Head of caudate nucleus (tissue), 42 donors: ENCODE measurements at places on chromosomes 7 and 10.

DNA sequence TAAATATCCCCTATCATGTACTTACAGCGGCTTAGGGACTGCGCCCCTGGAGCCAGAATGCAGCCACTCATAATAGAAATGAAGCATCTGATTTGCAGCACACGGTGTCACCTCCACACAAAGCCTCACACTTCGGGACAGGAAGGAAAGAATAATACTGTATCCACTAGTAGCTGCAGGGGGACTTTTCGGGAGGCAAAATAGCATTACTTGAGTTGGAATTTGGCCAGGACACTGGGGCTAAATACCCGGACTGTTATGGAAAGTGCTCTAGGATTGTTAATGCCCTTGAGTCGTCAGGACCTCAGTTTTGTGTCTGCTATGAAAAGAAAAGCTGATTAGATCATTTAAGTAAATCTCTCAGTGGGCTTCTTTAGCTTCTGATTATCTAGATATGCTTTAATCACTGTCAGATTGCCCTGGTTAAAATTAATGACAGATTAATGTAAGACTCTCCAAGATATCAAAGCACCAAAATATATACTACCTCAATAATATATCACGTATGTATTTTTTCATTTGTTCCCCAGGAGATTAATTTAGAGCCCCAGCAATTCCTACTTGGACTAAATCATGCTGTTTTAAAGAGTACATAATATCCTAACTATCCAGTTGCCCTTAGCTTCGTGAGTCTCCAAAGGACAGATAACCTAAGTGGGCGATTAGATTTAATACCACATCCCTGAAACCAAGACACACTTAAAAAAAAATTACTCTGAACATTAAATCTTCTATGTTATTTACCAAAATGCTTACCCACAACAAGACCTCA is 173.0 kb upstream of the NEBL start:
- DNase-seq, result no peak

DNA sequence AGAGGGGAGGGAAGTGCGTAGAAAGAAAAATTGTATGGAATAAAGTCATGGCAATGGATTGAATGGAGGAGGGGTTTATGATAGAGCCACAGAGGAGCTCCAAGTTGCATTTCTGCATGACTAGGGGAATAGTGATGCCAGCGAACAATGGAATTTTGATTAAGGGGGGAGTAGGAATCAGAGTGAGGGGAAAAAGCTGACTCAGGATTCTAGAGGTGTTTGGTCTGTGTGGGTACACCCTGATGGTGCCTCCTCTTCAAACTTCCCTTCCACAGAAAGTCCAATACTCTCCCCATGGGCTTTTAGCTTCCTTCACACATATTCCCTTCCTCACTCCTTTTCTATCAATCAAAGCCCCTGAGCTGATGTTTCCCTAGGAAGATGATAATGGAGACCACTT is 1.8 kb upstream of the KEL start:
- no peak for DNase-seq

DNA sequence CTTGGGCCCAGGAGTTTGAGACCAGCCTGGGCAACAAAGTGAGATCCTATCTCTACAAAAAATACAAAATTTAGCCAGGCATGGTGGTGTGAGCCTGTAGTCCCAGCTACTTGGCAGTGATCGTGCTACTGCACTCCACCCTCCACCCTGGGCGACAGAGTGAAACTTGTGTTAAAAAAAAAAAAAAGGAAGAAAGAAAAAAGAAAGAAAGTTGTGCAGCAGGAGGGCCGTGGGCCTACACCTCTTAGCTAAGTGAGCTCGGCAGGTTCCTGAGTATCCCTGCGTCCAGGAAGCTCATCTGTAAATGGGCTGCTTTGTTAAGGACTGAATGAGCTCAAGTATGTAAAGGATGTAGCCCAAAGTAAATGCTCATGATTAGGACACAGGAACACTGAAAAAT is 155.0 kb downstream of the RNF216 start:
- no peak for DNase-seq

DNA sequence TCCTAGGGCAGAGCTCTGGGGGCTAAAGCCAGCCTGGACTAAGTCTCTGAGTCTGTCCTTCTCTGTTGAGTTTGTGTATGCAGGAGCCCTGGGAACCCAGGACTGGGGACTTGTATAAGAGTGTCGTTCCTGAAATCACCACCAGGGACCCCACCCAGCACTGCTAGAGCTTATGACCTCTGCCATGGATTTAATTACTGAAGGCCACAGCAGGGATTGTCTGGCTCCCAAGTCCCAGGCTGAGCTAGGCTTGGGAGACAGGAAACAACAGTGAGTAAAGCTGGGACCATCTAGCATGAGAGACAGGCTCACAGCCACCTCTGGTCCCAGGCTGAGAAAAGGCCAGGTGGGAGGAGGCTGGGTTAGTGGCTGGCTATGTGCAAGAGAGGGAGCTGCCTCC is 1.4 kb upstream of the TSPAN15 start:
- DNase-seq, result peak; percentile 75

DNA sequence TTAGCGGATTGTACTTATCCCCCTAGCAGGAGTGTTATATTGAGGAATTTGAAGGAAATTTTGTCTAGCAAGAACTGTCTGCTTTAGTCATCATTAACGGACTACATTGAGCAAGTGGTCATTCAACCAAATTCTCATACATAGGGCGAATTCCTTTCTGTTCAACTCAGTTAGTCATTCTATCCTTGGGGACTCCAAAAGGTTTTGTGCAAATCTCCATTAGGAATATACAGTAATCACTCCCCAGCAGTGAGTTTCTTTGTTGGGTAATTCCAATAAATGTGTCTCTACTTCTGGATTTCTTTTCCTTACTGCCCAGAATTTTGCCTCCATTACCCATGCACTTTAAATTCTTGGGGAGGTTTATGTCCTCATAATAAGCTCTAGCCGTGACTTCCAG is 51.1 kb downstream of the EPDR1 start:
- DNase-seq, result no peak

GRCh38 chr7:44750921-44751571 is 2.4 kb downstream of the ZMIZ2 start:
- no peak for DNase-seq

- no peak for DNase-seq
Observed at GRCh38 chr10:132973903-132974241, 31.5 kb upstream of the CFAP46 start.

DNA sequence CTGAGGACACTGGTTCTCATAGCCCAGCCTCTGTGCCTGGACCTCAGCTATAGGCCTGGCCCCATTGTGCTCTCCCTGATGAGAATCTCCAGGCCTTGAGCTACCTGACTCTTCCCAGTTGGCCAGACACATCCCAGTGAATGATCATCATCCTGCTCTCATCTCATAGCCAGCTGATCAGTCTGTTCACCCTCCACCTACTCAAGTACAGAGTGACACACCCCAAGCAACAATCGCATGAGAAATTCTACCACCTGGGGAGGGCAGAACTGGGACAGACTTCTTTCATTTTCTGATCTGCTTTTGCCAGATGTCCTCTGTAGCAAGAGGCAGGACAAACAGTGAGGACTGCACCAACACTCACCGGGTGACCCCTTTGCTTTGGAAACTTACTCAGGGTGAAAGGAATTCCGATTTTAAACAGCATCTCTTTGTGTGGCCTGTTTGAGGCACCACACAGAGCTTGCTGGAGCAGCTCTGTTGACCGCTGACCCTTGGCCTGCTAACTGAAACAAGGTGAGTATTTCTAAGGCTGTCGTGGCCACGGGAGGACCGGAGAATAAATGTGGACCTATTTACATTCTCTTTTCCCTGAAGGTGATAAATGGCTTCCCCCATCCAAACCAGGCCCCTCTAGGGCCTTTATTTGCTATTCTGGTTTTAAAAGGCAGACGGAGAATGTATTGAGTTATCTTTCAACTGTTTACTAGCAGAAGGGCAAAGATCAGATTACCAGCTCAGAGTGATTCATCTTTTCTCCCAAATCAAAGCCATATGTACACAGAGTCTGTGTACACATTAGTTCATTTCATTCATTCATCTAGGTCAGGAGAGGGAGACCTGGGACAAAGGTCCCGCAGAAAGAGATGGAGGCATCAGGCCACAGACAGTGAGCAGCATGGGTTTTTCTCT is 181.4 kb upstream of the TNS3 start:
- DNase-seq, result no peak
